Gastrocnemius medialis (tissue), 4 donors: ENCODE measurements at places on chromosomes 12 and 14.

DNA sequence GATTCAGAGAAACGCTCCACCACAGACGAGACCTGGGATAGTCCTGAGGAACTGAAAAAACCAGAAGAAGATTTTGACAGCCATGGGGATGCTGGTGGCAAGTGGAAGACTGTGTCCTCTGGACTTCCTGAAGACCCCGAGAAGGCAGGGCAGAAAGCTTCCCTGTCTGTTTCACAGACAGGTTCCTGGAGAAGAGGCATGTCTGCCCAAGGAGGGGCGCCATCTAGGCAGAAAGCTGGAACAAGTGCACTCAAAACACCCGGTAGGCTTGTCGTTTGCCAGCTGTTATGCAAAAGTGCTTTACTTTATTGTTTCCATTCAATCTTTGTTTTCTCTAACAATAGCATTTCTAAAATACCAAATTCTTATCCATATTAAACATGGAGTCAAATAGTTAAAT, 287.3 kb downstream of the NAV3 start:
- DNase-seq = no peak

- no peak for DNase-seq
Observed at GRCh38 chr12:66678338-66679275, at the start of gene GRIP1. GRIP1 (minus strand) TSS chr12:66679076; CDS start chr12:66678904, 172 bp downstream.

GRCh38 chr12:51108136-51108535, 24.7 kb upstream of the CSRNP2 start:
- DNase-seq = no peak

DNA sequence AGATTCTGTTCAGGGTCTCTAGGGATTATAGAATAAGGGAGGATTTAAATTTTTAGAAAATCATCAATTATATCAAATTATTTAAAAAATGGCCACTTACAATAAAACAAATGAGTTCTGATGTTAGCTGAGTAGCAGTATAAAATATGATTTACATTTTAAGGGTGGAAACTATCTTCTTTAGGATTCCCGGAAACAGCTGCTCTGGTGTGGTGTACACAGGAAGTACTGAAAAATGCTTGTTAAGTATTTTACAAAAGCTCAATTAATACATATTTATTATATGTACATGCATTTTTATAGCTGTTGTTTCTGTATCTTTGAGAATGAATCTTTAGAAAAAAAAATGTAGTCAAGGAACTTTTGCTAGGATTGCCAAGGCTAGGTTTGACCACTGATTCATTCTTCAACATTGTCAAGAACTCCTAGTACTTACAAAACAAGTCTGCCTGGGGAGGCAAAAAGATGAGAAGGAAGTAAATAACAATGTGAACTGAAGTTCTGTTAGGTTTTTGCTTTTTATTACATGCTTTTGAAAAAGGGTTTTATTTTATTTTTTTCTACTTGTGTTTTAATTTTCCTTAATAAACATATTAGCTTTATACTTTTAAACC, 48.0 kb downstream of the ARF6 start:
- no peak for DNase-seq

DNA sequence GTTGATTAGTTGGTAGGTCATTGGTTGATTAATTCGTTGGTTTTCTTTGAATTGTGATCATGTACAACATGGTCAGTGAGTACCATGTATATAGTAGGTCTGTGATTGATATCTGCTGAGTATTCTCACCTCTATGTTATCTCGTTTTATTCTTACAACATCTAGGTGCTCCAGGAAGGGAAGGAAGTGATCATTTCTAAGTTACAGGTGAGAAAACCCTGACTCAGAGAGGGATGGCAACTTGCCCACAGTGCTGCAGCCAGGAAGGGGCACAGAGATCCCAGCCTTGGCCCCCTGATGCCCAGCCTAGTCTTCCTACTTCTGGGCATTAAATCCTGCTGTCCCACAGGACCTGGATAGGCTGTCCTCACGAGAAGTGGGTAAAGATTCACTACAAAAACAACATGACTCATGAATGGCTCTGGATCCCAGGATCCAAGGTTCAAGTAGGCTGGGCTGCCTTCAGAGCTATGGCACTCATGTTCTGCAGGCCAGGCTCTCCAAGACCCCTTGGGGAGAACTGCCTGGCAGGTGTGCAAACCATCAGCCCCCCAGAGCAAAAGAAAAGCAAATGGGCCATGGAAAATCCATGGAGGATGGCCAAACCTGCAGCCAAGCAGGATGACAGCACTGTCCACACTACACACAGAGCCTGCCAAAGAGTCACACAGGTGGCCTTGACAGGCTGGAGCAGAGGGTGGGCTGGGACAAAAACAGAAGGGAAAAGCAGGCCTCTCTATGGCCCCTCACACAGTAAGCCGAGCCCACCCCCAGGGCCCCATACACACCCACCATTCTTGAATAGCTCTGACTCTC, 146.2 kb downstream of the BCL11B start:
- DNase-seq = no peak

DNA sequence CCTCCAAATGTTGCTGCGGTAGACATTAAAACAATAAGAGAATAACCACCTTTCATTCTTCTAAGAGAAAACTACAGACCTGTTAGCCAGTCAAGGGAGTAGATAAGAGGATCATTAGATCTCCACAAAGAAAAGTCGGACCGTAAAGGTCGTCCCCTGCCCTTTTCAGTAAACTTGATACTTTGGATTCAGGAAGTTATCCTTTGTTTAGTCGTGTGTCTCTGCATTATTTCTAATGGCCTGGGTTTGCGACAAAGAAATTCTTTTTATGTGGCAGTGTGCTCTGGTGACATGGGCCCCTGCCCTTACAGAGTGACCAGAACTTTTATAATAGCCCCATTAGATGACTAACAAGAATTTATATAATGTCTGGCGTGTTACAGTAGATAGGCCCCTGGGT, 44.6 kb upstream of the EVL start:
- no peak for DNase-seq

DNA sequence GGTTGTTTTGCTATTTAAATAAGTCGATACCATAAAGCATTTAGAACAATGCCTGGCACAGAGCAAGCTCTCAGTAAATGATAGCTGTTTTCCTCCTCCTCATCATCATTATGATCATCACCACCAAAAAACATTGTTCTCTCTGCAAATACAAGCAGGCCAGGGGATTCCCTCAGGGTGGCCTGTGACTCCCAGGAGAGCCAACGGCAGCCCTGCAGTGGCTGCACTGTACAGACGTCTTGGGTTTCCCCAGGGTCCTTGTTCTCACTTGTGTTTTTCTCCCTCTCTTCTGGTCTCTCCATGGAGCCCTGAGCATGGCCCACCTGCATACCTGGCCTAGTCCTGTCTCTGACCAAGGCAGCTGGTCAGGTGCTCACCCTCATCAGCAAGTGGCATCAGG, 290.9 kb upstream of the PWP1 start:
- DNase-seq = no peak

DNA sequence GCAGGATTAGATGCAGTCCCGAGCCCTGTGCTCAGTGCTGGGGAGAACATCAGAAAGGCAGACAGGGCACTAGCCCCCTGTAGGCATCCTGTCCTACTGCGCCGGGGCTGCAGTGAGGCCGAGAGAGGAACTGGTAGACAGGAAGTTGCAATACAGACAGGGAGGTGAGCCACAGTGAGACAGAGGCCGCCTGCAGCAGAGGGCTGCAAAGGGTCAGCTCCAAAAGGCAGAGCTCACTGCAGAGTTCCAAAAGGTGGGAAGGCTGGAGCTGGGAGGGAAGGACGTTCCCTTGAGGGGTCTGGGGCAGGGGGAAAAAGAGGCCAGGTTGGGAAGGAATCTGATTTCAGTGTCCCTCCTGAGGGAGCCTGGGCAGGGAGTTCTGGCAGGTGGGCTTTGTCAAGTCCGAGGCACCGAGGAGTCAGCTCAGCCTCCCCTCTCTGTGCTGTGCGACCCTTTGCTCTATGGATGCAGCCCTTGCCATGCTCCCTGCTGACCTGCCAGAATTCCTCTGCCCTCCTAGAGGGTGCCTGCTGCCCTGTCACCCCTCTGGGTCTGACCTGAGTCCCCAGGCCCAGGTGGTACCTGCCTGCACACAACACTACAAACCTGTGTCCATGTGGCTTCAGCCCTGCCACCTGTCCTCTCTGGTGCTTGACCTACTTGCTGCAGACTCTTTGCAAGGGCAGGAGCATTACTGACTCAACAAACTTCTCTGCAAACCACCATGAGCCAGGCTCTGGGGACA, 63.5 kb downstream of the PRMT8 start:
- DNase-seq = no peak
